ENCODE measurements at places on chromosomes 5 and 9. TPM values are rescaled to one million over a fixed set of nuclear protein-coding genes. Genes with fewer than 3 reads are reported as not detected.

The TRAF2 gene
- total RNA-seq = 22.4 TPM

The RGP1 gene
- total RNA-seq = 52.0 TPM

The GAS1 gene
- 2.4 TPM for total RNA-seq

The SAXO1 gene
- total RNA-seq = not detected

The SARDH gene
- 0.66 TPM for total RNA-seq

The TMC1 gene
- 0.29 TPM for total RNA-seq

The TEX48 gene
- not detected for total RNA-seq

DNA sequence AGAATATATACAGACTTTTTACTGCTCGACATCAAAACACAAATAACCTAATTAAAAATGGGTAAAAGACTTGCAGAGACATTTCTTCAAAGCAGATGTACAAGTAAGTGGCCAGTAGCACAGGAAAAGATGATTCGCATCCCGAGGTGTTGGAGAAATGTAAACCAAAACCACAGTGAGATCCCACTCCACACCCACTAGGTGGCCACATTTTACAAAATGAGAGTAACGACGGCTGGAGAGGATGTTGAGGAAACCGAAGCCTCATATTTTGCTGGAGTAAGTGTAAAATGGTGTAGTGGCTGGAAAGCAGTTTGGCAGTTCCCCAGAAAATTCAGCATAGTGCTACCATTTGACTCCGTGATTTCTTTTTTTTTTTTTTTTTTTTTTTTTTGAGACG is 21.3 kb upstream of the GBGT1 start:
- no peak overlapping the region for H3K4me3 ChIP-seq
- no peaks in the 10 kb centered on the region for H3K4me1 ChIP-seq
- H3K27ac ChIP-seq = no peak overlapping the region
- no peaks in the 10 kb centered on the region for H3K27me3 ChIP-seq
- no peaks in the 10 kb centered on the region for H3K36me3 ChIP-seq
- DNase-seq = peak; percentile 55

- no peak overlapping the region for H3K4me3 ChIP-seq
- no peaks in the 10 kb centered on the region for H3K27me3 ChIP-seq
- no peak for DNase-seq
- no peaks in the 10 kb centered on the region for H3K36me3 ChIP-seq
- H3K4me1 ChIP-seq = no peaks in the 10 kb centered on the region
Measured at GRCh38 chr5:56464935-56465768, 232.0 kb upstream of the ANKRD55 start.

- no peaks in the 10 kb centered on the region for H3K27me3 ChIP-seq
- DNase-seq = no peak
- no peaks in the 10 kb centered on the region for H3K4me1 ChIP-seq
- H3K36me3 ChIP-seq = no peaks in the 10 kb centered on the region
- H3K4me3 ChIP-seq = no peak overlapping the region
Measured at GRCh38 chr5:2848619-2849018, 97.1 kb upstream of the IRX2 start.

- no peak overlapping the region for H3K27ac ChIP-seq
- DNase-seq = peak; percentile 27
- H3K27me3 ChIP-seq = no peaks in the 10 kb centered on the region
- no peaks in the 10 kb centered on the region for H3K36me3 ChIP-seq
Measured at GRCh38 chr9:1005043-1005667, 28.7 kb downstream of the DMRT3 start.

GRCh38 chr9:100756217-100756616 is 178.3 kb downstream of the CAVIN4 start:
- H3K4me3 ChIP-seq = no peak overlapping the region
- H3K36me3 ChIP-seq = no peaks in the 10 kb centered on the region
- no peaks in the 10 kb centered on the region for H3K27me3 ChIP-seq
- no peaks in the 10 kb centered on the region for H3K4me1 ChIP-seq

- no peaks in the 10 kb centered on the region for H3K27me3 ChIP-seq
- no peak overlapping the region for H3K4me3 ChIP-seq
- H3K36me3 ChIP-seq = no peaks in the 10 kb centered on the region
Measured at GRCh38 chr5:59328709-59329296, 564.7 kb downstream of the PDE4D start.

DNA sequence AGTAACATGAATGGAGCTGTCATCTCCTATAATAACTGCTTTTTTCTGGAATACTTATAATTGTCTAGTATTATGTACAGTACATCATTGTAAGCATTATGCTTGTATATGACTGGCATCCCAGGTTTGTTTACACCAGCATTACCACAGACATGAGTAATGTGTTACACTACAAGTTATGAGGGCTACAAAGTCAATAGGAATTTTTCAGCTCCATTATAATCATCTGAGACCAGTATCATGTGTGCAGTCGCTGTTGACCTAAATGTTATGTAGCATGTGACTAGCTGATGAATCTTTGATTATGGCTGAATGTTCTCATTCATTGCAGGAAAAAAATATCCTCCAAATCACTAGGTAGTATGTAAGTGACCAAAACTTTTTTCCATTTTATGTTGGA is 2.2 kb downstream of the ZCCHC9 start:
- no peak overlapping the region for H3K4me3 ChIP-seq
- H3K36me3 ChIP-seq = no peaks in the 10 kb centered on the region
- H3K27ac ChIP-seq = no peak overlapping the region
- H3K27me3 ChIP-seq = no peaks in the 10 kb centered on the region
- no peak for DNase-seq

- H3K36me3 ChIP-seq = no peaks in the 10 kb centered on the region
- no peak overlapping the region for H3K27ac ChIP-seq
- DNase-seq = peak; percentile 47
- no peak overlapping the region for H3K4me3 ChIP-seq
Measured at GRCh38 chr5:170552621-170553115, 48.8 kb downstream of the KCNIP1 start.

- no peaks in the 10 kb centered on the region for H3K4me1 ChIP-seq
- H3K27ac ChIP-seq = no peak overlapping the region
- no peaks in the 10 kb centered on the region for H3K27me3 ChIP-seq
- DNase-seq = no peak
- no peak overlapping the region for H3K4me3 ChIP-seq
- no peaks in the 10 kb centered on the region for H3K36me3 ChIP-seq
Measured at GRCh38 chr9:135180586-135180985, 93.1 kb downstream of the OLFM1 start.

DNA sequence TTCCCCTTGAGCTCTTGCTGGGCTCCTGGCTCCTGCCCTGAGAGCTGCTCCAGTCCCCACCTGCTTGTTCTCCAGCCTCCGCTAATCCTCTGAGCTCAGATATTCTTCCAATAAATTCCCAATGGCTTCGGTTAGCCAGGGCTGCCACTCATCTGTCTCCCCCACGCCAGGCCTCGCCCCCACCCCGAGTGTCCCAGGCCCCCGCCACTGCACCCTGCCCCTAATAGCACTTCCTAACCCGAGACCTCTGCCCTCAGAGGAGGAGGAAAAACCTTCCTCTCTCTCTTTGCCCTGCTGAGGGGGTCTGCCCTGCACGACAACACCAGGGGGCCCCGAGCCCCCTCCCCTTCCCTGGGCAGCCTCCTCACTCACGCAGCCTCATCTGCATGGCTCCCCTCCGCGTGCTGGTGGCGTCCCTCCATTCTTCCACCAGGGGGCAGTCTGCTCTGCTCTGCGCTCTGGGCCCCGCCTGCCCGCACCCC is 5.4 kb upstream of the LCN15 start:
- no peaks in the 10 kb centered on the region for H3K36me3 ChIP-seq
- DNase-seq = peak; percentile 51
- H3K4me3 ChIP-seq = no peak overlapping the region
- no peak overlapping the region for H3K27ac ChIP-seq
- H3K4me1 ChIP-seq = no peaks in the 10 kb centered on the region

All from colonic mucosa (tissue), 4 donors.